ENCODE measurements at places on chromosomes 1 and 21.

DNA sequence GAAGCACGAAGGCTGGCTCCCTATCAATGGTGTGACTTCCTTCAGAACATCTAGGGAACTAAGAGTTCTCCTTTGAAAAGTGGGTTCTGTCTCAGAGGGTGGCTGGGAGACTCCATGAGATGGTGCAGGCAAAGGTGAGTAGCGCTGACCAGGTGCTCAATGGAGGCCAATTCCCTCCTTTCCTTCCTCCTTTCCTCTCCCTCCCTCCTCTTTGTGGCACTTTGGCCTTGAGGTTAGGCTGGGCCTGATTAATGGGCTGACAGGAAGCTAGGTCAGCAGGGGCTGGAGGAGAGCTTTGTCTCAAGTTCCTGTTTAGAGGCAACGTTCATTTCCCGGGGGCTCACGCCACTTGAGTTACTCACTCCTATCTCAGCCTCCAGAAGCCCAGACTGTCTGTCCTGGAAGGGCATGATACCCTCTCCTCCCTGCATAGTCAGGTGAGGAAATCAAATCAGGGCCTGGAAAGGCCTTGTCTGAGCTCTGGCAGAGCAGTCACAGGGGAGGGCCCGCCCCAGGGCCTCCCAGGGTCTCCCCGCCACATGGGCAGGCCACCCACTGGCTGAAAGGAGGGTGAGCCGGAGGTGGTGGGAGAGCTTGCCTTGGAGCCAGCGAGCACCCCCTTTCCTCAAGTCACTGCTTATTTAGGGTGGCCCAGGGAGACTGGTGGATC, 58.4 kb upstream of the SSBP3 start:
- no peak for DNase-seq

DNA sequence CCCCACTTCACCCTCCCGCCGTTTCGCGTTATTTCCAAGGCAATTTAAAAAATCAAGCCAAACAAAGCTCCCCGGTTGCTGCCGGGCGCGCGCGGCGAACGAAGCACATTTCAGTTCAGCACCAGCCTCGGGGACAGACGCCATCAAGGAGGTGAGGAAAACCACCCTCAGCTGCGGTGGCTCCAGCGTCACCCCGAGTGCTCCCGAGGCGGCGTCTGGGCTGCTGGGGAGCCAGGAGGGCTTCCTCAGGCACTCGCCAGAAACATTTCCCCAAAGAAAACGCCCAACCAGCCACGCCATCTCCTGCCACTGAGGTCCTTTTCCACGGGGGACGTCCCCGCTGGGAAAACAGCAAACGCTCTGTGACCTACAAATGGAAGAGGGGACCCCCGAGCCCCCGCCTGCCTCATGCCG, 623 bp downstream of the GNG4 start:
- peak; percentile 24 for DNase-seq

- no peak for DNase-seq
These were observed 217.8 kb upstream of the ZRANB2 start for GRCh38 chr1:71298633-71299032.

GRCh38 chr1:182909578-182909977, 43.4 kb downstream of the SHCBP1L start:
- no peak for DNase-seq

GRCh38 chr1:104706631-104707147, 957.0 kb downstream of the AMY1C start:
- DNase-seq = no peak

- DNase-seq = no peak
These were observed 2.6 kb upstream of the KCNE1 start for GRCh38 chr21:34514576-34515115.

GRCh38 chr1:76021846-76022245, 52.7 kb upstream of the ST6GALNAC3 start:
- DNase-seq = no peak

- no peak for DNase-seq
These were observed 98.5 kb downstream of the RERE start for GRCh38 chr1:8718850-8719361.

All from Peyer's patch (tissue), 4 donors.